ENCODE measurements at places on chromosomes 6 and 20. TPM values are rescaled to one million over a fixed set of nuclear protein-coding genes. Genes with fewer than 3 reads are reported as not detected.

GRCh38 chr6:38214159-38214558 lies 394.6 kb downstream of the ZFAND3 start:
- DNase-seq = no peak

DNA sequence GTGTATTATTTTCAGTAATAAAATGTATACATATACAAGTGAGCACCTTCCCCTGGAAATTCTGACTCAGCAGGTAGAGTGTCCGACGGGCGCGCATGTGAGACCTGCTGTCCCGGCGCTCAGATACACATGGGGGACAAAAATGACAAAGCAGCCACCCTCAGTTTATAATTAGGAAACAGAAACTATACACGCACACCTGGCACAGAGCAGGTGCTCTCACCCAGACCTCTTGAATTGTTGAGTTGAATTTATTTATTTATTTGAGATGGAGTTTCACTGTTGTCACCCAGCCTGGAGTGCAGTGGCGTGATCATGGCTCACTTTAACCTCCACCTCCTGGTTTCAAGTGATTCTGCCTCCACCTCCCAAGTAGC lies 180.4 kb downstream of the ZDHHC14 start:
- DNase-seq = no peak

GRCh38 chr20:13824459-13824858 lies 39.6 kb downstream of the NDUFAF5 start:
- no peak for DNase-seq

DNA sequence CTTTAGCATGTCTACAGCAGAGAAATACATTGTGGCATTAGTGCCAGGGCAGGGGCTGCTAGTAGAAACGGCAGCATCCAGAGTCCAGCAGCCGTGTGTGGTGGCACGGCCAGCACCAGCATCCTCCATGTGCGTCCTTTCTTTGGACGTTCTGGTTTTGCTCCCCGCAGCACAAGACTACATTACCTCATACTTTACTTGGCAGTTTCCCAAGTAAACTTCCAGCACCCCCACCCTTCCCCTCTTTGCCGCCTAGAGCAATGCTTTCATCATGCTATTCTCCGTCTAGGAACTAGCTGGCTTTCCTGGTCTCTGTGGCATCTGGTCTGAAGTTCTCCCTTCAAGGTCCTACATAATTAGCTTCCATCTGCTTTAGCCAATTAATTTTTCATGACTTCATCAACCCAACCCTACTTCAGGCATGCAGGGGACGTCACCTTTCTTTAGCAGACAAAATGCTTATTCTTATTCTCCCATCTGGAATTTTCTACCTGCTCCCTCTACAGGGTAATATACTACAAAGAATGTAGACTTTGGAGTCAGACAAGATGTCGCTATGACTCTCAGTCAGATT lies 67.6 kb downstream of the BLOC1S5 start:
- no peak for DNase-seq

DNA sequence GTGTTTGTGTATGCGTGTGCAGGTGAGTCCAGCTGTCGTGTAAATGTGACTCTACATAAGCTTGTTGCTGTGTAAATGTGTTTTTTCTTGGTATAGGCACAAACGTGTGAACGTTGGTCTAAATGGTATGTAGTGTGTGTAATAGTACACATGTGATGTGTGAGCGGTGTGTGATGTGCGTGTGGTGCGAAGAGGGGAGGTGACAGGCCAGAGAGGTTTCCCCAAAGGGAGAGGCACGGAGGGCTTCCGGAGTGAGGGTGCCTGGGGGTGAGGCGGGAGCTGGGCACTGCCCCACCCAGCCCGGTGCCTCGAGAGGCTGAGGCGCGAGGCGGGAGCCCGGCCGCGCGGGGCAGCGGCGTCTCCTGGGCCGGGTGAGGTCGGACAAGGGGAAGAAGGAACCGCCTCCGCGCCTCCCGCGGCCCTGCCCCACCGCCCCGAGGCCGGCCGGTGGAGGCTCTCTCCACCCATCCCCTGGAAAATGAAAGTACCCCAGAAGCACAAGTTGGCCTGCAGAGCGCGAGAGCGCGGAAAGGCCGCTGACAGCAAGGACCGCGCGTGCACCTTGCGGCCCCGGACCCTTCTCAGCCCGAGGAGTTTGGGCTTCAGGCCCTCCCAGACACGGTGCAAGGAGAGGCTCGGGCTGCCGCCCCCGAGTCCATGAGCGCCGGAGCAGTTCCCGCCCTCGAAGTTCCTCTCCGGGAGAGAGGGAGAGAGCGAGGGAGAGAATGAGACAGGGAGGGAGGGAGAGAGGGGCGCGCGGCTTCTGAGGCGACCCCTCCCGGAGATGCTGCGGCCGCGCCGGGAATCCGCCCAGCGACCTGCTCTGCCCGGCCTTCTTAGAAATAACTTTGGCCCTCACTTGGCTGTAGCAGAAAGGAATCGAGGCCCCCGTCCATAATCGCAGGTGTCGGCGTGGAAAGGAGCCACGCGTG lies 43.2 kb upstream of the OSTM1 start:
- DNase-seq = peak; percentile 89

DNA sequence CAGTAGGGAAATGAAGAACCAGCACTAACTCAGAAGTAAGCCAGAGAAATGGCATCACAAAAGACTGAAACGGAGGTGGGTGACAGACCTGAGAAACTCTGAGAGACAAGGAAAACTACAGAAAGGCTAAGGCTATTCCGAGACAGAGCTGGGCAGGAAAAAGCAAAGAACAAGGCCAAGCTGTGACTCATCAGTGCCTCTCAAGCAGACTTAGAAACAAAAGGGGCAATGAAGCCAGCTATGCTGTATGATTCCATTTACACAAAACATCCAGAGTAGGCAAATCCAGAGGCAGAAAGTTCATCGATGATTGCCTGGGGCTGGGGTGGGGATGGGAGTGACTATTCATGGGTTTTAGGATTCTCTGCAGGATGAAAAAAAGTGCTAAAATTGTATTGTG lies 50.0 kb downstream of the SLC23A2 start:
- DNase-seq = no peak

GRCh38 chr20:50200482-50201104 lies 10.0 kb downstream of the CEBPB start:
- DNase-seq = no peak

DNA sequence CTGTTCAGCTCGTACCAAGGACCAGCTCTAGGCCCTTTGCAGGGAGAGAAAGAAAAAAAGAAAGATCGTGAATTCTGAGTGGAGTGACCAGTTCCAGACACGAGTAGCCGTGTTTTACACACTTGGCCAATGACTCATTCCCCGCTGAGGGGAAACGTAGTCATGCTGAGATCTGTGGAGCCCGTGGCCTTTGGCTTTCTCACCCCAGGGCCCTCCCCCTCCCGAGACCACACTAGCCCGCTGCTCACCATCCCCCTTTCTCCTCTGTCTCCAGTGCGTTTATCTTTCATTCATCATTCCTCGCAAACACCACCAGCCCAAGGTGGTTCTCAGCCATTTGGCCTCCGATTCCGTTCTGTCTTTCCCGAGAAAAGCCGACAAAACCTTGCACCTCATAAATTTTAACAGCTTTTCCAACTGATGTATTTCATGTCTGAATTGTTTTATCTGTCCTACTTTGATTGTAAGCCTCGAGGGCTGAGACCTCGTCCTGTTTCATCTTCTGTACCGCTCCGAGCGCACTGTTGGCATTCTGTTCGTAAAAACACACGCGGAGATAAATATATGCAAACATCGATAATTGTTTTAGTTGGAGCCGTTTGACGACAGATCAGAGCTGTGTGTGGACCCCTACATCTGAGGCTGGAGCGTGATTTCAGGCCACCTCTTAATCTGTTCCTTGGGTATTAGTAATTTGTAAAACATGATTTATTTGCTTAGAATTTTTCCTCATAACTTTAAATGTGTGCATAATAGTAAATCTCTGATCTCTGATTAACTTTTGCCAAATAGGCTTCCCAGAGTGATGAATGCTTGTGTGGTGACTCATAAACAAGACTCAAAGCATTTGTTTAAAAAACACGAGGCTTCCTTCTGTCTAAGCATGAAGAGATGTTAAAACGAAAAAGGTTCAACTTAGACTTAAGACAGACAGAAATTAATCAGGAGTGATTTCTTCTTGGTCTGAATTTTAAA lies 336.6 kb downstream of the CDH4 start:
- DNase-seq = no peak

DNA sequence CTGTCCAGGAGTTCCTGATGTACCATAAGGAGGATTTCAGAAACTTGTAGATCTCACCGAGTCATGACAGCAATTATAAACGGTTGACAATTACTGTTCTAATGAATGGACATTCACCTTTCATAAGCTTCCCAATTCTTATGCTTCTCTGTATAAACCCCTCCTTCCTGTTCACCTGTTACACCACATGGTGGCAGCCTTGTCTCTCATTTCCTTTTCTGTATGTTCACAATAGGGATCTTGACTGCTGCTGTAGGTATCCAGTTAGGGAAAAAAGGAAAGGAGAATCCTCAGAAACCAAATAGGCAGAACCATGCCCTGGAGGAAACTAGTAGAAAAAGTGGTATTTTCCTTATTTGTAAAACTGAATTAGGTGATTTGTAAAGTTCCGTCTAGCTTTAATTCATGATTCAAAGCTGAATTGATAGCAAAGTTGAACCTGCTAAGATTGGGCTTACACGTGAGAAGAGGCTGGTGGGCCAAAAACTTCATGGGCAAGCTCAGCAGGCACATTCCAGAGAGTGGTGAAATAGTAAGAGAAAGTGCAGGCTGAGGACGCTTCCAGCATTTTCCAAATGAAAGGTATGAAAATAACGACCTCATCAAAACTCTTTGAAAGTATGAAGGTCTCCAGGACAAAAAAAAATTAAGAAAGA lies 29.0 kb upstream of the TBPL1 start:
- DNase-seq = no peak

- DNase-seq = peak; percentile 91
Observed at GRCh38 chr20:43949741-43950618, 35.3 kb downstream of the TOX2 start.

DNA sequence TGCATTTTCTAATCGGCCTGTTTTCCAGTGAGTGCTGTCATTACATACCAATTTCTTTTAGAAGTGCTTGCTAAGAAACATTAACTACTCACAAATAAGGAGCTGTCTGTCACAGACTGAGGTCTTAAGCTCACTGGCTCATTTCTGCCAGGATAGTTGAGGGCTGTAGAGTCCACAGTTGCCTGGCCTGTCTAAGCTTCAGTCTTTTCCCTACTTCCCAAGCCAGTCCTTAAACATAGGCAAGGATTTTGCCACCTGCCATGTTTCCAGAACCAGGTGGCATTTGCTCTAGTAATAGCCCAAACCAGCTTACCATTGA lies 84.7 kb downstream of the LINC00237 start:
- DNase-seq = no peak

DNA sequence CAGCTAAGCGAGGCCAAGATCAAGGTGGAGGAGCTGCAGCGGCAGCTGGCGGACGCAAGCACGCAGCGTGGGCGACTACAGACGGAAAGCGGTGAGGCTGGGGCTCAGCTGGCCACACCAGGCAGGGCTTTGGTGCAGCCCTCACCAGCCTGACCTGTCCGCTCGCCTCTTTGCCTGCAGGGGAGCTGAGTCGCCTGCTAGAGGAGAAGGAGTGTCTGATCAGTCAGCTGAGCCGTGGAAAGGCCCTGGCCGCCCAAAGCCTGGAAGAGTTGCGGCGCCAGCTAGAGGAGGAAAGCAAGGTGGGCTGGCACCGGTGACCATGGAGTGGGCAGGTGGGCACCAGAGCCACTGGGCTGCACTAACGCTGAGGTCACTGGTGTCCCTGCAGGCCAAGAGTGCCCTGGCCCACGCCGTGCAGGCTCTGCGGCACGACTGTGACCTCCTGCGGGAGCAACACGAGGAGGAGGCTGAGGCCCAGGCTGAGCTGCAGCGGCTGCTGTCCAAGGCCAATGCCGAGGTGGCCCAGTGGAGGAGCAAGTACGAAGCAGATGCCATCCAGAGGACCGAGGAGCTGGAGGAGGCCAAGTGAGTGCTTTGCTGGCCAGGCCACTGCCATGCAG lies 42.8 kb downstream of the MYH7B start:
- DNase-seq = no peak

- no peak for DNase-seq
Observed at GRCh38 chr20:49999329-49999728, 16.5 kb downstream of the SNAI1 start.

The RSPH4A gene
- 1.0 TPM for total RNA-seq

DNA sequence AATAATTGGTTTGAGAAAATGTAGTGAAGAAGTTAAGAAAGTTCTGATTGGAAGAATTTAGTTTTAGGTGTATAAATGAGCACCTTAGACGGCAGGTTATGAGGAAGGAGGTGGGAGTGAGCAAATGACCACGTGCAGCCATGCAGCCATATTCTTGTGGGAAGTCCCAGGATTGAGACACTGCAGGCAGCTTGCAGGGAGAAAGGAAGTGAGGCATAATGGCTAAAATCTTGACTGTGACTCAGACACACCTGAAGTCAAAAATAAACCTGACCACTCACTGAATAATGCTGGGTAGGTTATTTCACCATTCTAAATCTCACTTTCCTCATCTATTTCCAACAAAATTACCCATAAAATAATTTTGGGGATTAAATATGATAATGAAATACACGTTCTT lies 16.6 kb downstream of the DSE start:
- DNase-seq = no peak

- no peak for DNase-seq
Observed at GRCh38 chr6:30985490-30985889, 2.0 kb downstream of the MUC21 start.

DNA sequence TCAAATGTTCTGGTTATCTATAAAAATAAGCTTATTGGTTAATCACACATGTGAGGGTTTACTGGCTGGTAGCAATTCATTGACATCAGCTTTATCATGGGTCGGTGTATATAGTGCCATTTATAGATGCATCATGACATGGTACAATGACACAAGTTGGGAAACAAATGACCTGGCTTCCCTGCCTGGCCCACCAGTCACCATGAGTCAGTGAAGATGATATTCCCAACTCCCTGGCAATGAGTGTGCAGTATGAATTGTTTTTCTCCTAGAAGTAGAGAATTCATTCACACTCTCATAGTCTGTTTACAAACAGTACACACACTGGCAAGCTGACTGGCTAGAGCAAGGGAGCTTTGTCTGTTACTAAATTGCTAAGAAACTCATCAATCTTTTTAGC lies 37.2 kb upstream of the CALHM6 start:
- DNase-seq = no peak

DNA sequence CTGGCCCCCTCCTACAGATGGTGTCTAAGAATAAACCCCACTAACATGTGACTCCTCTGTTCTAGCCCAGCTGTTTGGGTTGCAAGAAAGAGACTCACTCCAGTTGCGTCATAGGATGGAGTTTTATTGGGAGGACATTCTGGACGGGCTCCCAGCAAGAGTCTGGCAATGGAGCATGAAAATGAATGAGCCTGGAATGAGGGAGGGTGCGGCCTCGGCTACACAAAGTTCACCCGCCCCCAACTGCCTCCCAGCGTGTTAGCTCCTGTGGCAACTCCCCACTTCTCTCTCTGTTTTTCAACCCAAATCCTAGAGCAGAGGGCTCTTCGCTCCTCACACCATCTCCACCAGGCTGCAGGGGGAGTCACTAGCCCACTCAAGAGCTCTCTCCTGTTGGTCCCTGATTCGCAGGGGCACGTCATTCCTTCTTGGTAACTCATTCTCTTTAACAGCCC lies 5.1 kb upstream of the ADAM33 start:
- no peak for DNase-seq

- DNase-seq = peak; percentile 91
Observed at GRCh38 chr20:32040142-32040953, 11.7 kb upstream of the HCK start.

GRCh38 chr20:56925082-56925830 lies 296.1 kb downstream of the TFAP2C start:
- no peak for DNase-seq
